ENCODE measurements at places on chromosomes 4 and X.
A peak's percentile ranks its signal among the peaks of the same experiment; 100 is the strongest.

DNA sequence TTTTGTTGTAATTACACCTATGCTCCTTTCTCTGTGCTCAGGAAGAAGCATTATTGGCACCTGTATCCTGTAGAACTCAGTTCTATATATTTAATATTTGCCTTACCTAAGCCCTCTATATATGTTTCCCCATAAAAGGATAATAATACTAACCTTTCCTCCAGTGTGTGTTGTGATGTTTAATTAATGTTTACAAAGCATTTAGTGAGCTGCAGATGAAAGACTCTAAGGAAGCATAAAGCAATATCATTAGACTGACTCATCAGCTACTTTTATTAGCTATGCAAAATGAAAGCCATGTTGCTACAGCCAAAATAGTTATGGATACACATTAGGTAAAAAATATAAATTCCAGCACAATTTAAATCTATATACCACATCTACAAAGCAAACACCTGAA is 93.6 kb upstream of the PTPN13 start:
- no peak for DNase-seq

GRCh38 chrX:88604433-88605221 is 142.4 kb upstream of the CPXCR1 start:
- no peak for DNase-seq

DNA sequence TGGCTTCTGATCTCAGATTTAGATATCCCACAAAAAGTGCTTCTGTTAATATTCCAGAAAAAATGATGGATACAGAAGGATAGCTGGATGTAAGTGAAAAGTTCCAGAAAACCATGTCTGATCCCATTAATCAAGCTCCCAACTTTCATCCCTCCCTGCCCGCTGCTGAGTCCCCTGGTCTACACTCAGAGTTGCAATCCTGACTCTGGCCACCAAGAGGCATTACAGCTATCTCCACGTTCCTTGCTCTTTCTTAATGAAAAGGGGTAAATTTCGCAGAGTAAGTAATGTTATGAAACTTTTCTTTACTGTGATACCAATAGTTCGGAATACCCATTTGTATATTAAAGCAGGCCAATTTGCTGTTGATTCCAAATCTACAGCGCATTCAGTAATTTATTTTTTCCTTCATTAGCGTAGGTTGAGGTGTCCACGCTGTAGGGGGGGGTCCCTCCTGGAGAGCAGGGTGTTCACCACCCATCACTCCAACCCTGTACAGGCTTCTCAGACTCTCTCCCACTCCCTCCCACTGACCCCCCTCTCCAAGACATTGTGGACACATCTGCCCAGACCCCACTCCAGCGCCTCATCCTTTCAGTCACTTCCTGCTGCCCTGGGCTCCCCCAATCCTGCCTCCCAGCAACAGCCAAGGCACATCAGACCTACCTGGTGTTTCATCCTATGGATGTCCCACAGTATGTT is 55.1 kb downstream of the RAB40A start:
- no peak for DNase-seq

DNA sequence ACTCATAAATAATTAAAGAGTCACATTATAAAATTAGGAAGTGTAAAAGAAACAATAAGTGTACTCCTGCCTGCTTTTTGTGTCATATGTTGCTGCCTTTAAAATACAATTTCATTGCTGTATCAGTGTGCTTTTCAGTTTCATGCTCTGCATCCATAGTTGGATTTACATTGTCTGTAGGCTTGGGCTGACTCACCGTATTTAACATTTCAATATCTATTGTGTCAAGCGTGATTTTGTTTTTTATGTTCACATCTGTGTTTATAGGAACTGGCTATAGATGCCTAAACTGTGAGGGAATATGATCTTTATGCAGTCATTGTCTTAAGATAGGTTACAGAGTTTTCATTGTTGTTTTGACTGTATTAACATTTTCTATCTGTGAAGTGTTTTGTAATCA is 18.1 kb downstream of the CCSER1 start:
- DNase-seq, result no peak

GRCh38 chr4:40228497-40229365 is 31.9 kb downstream of the RHOH start:
- no peak for DNase-seq

GRCh38 chrX:47321386-47321785 is 49.0 kb upstream of the ZNF157 start:
- no peak for DNase-seq

DNA sequence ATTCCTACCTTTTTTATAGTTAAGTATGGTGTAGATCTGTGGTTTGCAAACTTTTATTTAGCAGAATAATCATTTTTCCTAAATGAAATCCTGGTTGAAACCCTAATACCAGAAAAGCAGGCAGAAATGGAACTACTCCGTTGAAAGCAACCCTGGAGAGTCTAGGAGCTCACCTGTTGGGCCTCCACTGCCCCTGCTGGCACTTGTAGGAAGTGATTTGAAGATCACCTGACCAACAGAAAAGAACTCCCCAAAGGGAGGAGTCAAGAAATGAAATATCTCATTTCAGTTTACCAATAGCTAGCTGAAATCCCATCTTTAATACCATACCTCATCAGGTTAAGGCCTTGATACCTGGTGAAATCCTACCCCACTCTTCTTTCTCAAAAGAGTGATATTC is 277.1 kb downstream of the KLHL13 start:
- DNase-seq, result no peak

- DNase-seq, result no peak
These were observed 7.9 kb downstream of the PPP1R3F start for GRCh38 chrX:49277535-49277830.

DNA sequence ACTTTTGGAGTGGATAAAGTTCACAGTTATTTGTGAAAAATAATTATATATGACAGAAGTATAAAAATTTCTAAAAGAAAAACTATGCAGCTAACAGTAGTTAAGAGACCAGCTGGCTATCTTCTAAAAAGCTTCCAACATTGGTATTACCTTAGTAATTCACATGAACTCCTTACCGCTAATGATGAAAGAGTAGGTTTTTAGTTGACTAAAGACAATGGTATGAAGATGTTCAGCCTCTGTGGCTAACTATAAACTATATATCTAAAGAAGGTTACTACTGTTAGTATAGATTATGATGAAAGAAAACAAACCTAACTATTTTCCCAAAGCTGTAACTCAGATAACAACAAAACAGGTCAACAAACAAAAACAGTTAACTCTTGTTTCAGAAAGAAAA is 10.4 kb downstream of the CCNI start:
- no peak for DNase-seq

GRCh38 chr4:60857130-60857753 is 342.9 kb upstream of the ADGRL3 start:
- no peak for DNase-seq

DNA sequence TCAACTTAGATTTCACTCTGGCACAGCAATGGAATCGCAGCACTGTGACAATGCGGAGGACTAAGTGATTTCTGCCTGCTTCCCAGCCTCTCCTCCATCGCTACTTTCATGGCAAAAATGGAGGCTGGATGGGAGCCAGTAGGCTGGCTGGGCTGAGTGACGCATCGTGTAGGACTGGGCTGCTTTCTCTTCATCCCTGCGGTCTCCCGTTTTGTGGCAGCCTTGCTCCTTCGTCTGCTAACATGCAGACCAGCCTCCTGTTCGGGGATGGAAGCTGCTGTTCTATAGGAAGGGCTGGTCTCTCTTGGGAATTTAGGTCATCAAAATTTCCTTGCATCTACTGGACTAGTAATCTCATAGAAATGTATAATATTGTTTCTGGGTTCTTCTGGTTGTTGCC is 15.8 kb upstream of the RGS12 start:
- no peak for DNase-seq

- DNase-seq, result no peak
These were observed 92.6 kb downstream of the IQCM start for GRCh38 chr4:149723065-149723464.

GRCh38 chr4:17552427-17552826 is 24.6 kb upstream of the LAP3 start:
- DNase-seq, result no peak

DNA sequence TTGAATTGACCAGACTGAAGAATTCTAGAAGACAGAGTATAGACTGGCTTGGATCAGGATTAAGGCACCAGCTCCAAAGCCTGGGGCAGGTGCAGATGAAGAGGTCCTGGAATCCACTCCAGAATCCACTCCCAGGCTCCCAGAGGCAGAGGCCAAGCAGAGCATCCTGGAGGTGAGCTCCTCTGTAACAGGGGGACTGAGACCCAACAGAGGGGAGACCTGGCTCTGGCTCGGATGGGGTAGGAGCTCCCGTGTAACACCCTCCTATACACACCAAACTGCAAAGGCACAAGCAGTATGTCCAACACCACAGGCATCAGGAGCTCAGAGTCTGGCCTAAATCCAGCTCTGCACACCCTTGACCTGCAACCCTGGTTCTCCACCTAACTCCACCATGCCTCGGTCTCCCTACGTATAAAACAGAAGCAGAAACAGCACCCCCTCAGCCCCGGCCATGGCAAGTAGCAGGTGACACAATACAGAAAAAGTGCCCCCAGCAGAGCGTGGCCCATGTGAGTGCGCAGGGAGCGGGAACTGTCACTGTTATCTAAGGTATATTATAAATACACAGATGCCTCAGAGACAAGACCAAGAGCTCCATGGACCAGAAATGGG is 14.9 kb downstream of the RNF212 start:
- no peak for DNase-seq

DNA sequence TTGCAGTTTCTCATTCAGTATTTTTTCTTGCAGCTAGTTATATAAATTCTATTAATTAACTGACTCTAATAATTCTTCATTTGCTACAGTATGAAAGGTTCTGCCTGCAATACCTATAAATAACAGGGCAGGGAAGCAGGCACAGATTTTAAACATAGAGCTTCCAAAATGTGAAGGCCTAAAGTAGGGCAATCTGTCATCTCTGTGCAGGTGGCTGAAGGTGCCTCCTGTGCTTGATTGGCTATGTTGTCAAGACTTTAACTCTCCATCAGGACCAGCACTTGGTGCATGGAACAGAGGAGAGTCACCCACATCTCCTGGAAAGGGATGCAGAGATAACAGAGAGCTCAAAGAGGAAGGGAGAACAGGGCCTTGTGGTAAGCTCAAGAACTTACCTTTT is 75.2 kb upstream of the TSPAN5 start:
- DNase-seq, result no peak

DNA sequence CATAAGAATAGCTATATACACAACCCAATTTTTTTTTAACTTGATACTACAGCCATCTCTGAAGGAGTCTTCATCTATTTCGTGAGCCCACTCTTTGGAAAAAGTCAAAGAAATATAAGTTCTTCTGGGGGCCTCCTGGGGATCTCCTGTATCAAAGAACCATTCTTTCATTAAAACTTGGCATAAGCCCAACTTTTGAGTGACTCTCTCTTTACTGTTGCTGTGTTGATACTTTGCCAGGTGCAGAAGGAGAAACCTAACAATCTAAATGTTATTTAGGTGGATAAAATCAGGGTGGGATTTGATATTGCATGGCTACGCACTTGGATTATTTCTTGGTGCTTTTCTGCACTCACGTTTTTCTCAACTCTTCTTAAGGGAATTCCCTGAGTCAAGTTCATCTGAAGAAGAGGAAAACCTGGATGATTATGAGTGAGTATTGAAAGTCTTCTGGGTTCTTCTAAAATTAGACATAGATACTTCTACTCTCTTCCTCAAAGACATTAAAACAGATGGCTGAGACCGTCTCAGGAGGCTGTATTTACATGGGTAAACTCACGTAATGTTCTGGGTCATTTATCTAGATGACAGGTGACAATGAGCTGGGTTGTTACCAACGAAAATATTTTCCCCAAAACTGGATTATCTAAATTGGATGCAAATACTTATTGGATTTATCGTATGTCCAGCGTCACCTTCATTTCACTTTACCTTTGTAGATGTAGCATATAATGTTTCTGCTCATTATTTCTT is 25.2 kb downstream of the BMX start:
- no peak for DNase-seq

DNA sequence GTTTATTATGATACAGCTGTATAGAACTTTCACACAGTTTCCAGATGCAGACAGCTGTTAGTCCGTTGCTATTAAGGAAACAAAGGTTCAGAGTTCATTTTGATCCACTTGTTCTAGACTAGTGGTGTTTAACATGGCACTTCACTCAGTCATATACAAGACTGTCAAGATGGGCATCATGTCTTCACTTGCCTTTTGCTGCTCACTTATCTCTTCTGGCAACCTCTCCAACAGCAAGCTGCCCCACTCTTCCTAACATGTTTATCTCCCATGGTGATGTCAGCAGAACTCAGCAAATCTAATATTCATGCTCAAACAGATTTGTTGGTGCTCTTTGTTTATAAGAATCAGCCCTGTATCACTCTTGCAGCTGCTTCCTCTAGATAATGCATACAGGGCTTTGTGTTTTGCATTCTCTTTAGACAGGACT is 236.2 kb upstream of the HAND2 start:
- DNase-seq, result no peak

DNA sequence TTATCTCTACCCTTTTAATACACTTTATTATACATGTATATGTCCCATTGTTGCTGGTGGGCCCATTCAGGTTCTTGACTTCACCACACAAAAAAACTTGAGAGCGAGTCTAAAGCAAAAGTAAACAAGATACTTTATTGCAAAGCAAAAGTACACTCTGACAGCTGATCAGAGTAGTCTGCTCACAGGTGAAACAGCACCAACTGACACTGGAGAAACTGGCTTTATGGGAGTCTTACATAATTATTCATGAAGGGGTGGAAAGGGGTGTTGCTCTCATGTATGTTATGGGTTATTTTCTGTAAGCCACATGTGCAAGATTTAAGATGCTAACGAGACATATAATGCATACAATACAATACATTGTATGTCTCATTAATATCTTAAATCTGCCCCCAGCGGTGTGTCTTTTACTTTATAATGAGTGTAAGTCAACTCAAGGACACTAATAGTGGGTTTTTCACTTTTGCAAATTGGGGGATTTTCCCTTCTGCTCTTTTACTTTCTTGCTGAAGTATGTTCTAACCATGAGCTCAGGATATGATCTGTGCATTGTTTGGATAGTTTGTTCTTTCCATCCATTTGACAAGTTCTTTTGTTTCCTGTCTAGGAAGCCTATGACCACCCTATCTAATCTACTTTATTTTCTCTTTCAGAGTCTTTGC is 256.1 kb upstream of the ITM2A start:
- no peak for DNase-seq

- DNase-seq, result peak; percentile 63
These were observed 112.0 kb upstream of the TBL1X start for GRCh38 chrX:9352694-9353411.

DNA sequence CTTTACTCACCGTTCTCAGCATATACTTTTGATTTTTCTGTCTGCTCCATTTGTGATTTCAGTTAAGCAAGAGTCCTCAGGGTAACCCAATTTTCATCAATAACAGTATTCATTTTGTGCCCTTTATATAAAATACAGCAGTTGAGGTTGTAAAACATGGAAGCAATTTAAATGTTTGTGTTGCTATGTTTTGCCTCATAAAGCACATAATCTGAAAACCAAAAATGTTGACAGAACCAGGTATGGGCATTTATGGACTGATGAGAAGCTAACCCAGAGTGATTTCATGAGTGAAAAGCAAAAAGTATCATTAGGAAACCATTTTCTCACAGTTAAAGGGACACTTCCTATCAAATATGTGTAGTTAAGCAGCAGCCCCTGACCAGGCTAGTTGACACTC is at the start of gene ASIC5:
ASIC5 (minus strand) TSS at position 101 of the 400 bp plus-strand sequence; CDS start at position 50, 51 bp downstream.
- DNase-seq, result no peak

GRCh38 chr4:24274381-24274941 is 309.9 kb downstream of the DHX15 start:
- DNase-seq, result no peak

- DNase-seq, result no peak
These were observed 26.7 kb upstream of the GUCY1A1 start for GRCh38 chr4:155639704-155640523.
